Calu3 (cell line): ENCODE measurements at places on chromosomes 11 and 22.

DNA sequence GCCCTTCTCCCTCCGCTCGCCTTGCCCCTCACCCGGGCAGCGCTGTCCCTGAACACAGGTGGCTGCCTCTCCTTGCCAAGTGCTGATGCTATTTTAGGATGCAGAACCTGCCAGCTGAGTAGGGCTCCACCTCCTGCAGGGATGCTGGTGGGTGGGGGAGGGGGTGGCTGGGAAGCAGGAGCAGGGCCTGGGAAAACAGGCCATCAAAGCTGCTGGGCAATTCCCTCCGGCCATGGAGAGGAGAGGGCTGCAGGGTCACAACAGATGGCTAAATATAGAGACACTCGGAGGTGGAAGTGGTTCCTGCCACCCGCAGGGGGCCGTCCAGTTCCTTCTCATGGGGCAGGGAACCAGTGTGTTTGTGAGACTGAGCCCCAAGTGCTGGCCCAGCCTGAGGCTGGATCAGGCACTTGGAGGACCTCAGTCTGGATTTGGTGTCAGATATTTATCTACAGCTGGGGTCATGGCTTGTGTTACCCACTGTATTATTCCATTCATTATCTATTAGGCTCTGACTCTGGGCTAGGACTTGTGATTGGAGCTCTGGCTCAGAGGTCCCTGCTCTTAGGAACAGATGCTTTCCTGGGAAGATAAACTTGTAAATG is 59.6 kb downstream of the LRRC32 start:
- no peak overlapping the region for H3K27ac ChIP-seq
- H3K36me3 ChIP-seq, result no peaks in the 10 kb centered on the region
- no peak overlapping the region for H3K4me3 ChIP-seq
- no peak for DNase-seq
- H3K27me3 ChIP-seq, result peaks cover under 1% of the 10 kb centered on the region
- no peaks in the 10 kb centered on the region for H3K4me1 ChIP-seq

DNA sequence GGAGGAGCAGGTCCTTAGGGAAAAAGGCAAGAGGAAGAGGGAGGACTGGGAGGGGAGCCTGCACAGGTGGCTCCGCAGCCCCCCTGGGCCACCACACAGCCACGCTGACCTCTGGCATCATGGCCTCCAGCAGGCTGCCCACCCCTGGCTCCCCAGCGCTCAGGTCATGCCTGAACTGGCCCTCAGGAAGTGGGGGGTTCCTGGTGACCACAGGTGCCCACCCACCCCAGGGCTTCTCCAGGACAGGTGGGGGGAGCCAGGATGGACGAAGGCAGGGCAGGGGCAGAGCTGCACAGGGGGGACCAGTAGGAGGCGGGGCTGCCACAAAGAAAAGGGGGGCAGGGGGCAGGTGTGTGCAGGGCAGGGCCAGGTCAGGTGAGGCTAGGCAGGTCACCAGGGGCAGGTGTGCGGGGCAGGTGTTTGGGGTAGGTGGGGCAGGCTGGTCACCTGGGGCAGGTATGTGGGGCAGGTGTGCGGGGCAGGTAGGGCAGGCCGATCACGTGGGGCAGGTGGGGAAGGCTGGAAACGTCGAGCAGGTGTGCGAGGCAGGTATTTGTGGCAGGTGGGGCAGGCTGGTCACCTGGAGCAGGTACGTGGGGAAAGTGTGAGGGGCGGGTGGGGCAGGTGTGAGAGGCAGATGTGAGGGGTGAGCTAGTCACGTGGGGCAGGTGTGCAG is 997 bp downstream of the DEAF1 start:
- no peaks in the 10 kb centered on the region for H3K27me3 ChIP-seq
- peak overlapping the region; percentile 77 for H3K4me3 ChIP-seq
- H3K4me1 ChIP-seq, result peaks cover 12% of the 10 kb centered on the region

DNA sequence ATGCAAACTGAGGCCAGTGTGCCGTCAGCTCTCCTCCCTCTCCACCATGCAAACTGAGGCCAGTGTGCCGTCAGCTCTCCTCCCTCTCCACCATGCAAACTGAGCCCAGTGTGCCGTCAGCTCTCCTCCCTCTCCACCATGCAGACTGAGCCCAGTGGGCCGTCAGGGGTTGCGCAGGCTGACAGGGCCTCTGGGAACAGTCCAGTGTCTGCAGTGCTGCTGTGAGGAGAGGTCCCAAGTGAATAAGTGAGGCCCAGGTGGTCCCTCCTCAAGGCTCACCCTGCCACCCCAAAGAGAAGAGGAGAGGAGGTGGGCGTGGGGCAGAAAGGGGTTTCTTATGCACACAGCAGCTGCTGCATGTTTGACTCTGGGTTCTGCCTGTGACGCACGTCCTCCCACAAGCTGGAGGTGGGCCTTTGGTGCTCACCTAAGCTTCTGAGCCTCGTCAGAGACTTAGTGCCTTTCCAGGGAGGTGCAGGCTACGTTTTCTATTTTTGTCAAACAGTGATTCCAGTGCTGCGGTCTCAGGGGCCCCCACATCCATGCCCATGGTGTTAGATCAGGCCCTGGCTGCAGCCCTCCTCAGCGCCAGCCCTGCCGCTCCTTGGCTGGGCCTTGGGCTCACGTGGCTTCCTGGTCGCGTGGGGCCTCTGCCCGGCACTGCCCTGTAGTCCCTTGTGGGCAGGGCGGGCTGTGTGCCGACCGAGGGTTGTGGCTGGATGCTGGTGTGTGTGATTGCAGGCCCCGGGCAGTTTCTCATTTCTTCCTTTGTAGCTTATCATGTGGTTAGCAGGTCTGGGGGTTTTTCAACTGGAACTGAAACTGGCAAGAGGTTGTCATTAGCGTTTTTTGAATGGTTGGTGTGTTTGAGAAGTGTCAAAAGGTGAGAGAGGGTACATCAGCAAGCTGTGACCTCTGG is 7.1 kb downstream of the TPCN2 start:
- no peak for DNase-seq
- H3K27me3 ChIP-seq, result no peaks in the 10 kb centered on the region
- H3K4me1 ChIP-seq, result no peaks in the 10 kb centered on the region
- H3K27ac ChIP-seq, result no peak overlapping the region
- no peak overlapping the region for H3K4me3 ChIP-seq

DNA sequence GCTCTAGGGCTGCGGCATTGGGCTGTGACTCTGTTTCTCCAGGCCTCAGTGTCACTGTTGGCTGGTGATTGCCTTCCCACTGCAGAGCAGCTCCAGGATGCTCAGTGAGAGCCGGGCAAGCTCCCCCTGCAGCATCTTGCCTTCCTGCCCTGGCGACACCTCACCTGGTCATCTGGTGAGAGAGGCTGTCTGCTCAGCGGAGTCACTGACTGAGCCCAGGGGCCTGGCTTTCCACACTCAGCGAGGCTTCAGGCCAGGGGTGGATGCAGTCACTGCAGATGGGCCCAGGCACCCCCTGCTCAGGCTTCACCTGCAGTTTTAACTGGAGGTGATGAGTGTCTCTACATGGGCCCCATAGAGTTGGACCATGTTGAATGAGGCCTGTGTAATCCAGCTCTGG is 136.8 kb downstream of the CACNA1I start:
- peaks cover 93% of the 10 kb centered on the region for H3K27me3 ChIP-seq
- H3K4me3 ChIP-seq, result no peak overlapping the region
- H3K4me1 ChIP-seq, result no peaks in the 10 kb centered on the region
- H3K36me3 ChIP-seq, result no peaks in the 10 kb centered on the region

- peaks cover 41% of the 10 kb centered on the region for H3K27me3 ChIP-seq
- H3K4me3 ChIP-seq, result no peak overlapping the region
- H3K27ac ChIP-seq, result no peak overlapping the region
- DNase-seq, result peak; percentile 26
- no peaks in the 10 kb centered on the region for H3K4me1 ChIP-seq
- H3K36me3 ChIP-seq, result no peaks in the 10 kb centered on the region
Measured at GRCh38 chr22:21074102-21074715, 28.5 kb downstream of the LRRC74B start.

GRCh38 chr11:65307298-65308229 is 7.1 kb upstream of the CDC42EP2 start:
- H3K27ac ChIP-seq, result peak overlapping the region; percentile 11
- peaks cover 38% of the 10 kb centered on the region for H3K36me3 ChIP-seq
- H3K27me3 ChIP-seq, result no peaks in the 10 kb centered on the region
- no peak overlapping the region for H3K4me3 ChIP-seq
- no peak for DNase-seq

DNA sequence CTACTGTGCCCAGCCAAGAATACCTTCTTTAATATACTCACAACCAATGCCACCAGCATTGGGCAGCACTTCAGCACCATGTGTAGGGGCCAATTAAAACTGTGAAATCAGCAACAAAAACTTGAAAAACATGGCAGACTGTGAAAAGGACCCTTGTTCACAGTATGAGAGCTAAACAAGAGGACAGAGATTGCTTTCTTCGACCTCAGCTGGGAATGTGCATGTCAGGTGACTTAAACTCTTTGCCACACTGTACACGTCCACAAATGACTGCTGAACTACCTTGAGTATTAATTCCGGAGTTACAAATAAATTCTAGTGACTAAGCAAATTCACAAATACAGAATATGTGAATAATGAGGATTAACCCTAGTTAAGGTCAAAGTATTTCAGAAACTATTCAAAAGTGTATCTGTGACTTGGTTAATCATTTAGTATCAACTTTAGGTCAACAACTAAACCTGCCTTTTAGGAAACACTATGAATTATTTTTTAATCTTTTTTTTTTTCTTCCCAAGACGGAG is 33.0 kb downstream of the DDX6 start:
- no peak overlapping the region for H3K27ac ChIP-seq
- no peaks in the 10 kb centered on the region for H3K4me1 ChIP-seq
- H3K27me3 ChIP-seq, result no peaks in the 10 kb centered on the region

DNA sequence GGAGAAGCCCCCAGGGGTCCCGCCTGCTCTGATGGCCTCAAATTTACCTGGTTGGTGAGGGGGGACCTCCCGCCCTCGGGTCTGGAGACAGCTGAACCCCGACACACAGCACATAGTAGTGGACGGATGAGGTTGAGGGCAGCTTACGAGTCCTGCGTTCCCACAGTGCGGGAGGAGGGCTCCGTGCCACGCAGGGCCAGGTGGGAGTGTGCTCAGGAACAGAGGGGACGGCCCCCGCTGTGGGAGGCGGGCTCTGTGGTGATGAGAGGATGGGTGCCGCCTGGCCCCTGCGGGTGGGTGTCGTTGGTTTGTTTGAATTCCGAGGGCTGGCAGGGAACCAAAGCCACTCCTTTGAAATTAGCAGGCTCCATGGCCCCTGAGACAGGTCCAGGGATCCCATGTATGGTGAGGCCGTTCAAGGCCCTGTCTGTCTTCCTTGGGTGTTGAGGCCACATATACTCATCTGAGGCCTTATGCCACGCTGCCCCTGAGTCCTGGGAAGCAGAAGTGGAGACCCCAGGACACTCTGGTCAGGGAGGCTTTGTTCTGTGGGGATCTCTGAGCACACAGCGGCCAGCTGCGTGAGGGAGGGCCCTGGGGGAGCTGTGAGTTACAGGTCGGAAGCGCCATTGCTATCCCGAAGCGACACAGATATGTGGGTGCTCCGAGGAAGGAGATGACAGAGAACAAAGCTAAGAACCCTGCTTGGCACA is 21.9 kb downstream of the NADSYN1 start:
- no peaks in the 10 kb centered on the region for H3K27me3 ChIP-seq
- no peak overlapping the region for H3K4me3 ChIP-seq
- H3K27ac ChIP-seq, result no peak overlapping the region
- DNase-seq, result no peak
- peaks cover 32% of the 10 kb centered on the region for H3K36me3 ChIP-seq

DNA sequence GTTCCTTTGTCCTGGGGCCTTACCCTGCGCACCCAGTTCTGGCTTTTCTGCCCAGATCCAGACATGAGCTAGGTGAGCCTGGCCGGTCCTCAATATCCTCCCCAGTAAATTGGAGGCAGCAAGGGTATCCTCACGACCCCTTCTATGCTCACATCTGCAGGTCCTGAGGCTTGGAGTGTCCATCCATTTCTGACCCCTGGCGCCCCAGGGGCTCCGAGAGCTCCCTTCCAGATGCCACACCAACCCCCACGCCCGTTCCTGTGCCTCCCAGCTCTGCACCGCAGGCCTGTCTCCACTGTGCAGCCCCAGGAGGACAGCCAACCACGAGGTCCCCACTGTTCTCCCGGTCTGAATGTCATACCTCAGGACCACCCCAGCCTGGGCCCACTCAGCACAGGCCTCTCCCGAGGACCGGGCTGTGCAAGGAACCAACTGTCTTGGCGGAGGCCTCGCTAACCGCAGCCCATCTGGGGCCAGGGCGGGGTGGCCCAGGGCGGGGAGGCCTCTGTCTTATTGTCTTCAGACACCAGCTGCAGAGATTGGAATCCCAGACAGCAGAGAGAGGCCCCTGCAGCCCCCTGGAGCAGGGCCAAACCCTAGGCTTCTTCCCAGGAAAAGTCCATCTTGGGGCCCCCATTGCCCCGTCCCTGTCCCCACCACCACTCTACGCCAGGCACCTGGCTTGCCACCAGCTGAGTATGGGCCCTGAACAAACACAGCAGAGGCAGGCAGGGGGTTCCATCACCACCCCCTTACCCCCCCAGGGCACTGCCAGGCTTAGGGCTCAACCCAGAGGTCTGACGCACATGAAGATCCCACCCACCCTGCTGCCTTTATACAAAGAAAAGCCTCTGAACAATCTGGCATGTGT is 39.3 kb downstream of the ALX4 start:
- H3K27ac ChIP-seq, result no peak overlapping the region
- H3K27me3 ChIP-seq, result peaks cover 41% of the 10 kb centered on the region
- no peaks in the 10 kb centered on the region for H3K36me3 ChIP-seq
- no peaks in the 10 kb centered on the region for H3K4me1 ChIP-seq
- DNase-seq, result no peak
- no peak overlapping the region for H3K4me3 ChIP-seq

- no peak overlapping the region for H3K27ac ChIP-seq
- H3K4me1 ChIP-seq, result peaks cover 10% of the 10 kb centered on the region
- no peaks in the 10 kb centered on the region for H3K36me3 ChIP-seq
- H3K27me3 ChIP-seq, result no peaks in the 10 kb centered on the region
- no peak overlapping the region for H3K4me3 ChIP-seq
Measured at GRCh38 chr11:35998634-35999033, 54.8 kb downstream of the LDLRAD3 start.
